ENCODE measurements at places on chromosomes 11 and 22.

DNA sequence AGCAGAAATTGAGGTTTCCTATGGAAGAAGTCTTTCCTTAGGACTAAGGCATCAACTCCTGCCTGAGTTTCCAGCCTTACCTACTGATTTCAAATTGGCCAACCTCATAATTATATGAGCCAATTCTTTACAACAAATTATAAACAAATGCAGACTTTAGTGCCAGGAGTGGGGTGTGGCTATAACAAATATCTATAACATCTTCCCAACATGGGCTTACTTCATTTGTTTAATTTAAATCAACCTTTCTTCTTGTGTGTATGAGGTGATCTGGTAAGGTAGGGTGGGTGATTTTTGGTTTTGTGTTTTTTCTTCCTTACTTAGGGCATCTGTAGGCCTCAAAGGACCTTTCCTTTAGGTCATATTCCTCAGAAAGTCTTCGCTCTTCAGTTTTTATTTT lies 354.9 kb downstream of the SHANK2 start:
- DNase-seq = no peak

- no peak for DNase-seq
Observed at GRCh38 chr22:27545085-27545484, 256.5 kb downstream of the MN1 start.

GRCh38 chr11:66789097-66789890 lies 53.9 kb upstream of the RCE1 start:
- DNase-seq = no peak

GRCh38 chr22:44311855-44312170 lies 938 bp downstream of the SHISAL1 start:
- DNase-seq = no peak

DNA sequence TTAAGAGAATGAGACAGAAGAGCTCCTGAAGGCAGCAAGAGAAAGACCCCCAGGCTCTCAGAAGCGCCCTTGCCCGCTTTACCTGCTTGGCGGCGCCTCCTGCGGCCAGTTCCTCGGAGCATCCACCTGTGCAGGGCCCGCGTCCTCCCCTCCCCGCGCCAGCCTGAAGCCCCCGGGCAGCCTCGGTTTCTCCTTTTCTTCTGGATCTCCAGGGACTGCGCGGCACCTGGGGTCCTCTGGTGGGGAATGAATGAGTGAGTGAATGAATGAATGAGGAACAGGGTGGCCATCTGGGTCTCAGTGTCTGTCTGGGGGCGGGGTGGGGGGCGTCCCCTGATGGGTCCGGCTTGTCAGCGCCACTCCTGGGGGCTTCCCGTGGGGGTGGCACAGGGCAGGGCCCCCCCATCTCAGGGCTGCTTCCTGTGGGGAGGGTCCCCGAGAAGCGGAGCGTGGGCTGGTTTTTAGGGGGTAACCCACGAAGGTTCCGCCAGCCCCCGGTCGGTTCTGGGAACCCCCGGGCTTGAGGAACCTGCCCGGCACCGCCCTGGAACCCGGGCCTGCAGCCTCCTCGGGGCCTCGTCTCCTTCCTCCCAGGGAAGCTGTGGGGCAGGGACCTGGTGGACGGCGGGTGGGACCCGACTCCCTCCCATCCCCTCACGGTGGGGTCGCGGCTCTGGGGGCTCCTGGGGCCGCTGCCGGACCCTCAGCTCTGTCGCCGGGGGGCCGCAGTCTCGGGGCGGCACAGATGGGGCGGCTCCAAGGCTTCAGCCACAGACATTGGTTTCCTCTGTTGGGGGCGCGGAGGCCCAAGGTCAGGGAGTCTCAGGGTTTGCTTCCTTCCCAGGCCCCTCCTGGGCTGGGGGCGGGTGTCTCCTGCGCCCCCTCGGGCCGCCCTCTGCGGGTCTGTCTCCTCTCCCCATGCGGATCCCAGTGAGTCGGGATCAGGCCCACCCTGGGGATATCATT lies 8.3 kb upstream of the KRTAP5-7 start:
- DNase-seq = no peak

DNA sequence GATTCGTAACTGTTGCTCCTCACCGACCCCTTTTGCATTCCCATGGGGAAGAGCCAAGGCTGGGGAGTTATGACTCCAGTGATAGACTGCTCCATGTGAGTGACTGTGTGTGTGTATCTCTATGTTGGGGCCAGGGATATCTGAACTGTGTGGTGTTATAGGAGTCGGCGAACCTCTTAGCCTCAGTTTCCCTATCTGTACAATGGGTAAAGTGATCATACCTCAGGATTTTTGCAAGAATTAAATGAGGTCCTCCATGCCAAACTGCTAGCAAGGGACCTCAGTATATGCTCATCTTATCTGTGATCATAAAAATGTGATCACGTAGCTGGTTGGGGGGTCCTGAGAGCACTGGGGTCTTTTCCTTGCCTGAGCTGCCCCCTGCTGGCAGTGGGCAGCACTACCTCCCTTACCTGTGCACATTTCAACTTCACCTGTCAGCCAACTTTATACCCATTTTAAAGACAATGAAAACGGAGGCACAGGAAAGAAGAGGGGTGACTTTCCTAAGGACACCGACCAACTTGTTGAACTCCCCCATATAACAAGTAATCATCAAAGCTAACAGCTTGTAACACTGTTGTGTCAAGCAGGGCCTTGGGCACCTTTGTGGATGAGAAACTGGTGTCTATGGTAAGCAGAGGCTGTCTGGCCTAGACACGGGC lies 1.4 kb upstream of the DPP3 start:
- no peak for DNase-seq

DNA sequence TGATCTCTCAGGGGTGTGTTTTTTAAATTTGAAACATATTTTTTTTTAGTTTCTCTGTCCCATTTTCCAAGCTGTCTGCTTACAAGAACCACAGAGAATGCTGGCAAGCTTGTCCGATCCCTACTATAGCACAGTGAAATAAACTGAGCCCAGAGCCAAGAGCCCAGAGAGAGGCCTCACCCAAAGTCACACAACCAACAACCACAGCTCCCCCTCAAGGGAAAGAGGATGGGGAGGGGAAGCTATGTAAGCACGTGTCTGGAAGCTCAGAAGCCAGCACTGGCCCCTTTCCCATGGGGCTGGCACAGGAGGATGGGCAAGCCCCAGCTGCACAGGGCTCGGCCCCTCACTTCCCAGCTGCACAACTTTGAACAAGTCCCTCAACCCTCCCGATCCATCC lies 3.2 kb upstream of the SART1 start:
- DNase-seq = no peak

DNA sequence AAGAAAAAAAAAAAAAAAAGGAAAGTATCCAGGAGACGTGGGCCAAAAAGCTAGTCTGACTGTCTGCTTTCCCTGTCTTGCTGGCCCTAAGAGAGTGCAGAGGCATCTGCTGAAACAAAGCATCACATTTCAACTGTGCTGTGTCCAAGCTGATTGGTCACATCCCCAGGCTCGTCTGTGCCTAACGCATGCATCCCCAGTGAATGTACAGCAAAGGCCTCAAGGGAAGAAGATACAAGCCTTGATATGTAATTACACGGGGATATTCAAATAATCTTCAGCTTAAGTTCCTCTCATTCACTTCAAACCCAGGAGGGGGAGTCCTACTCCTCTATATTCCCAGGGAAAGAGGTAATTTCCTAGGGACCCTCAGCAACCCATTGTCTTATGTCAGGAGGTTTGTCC lies 5.4 kb upstream of the SORL1 start:
- no peak for DNase-seq

DNA sequence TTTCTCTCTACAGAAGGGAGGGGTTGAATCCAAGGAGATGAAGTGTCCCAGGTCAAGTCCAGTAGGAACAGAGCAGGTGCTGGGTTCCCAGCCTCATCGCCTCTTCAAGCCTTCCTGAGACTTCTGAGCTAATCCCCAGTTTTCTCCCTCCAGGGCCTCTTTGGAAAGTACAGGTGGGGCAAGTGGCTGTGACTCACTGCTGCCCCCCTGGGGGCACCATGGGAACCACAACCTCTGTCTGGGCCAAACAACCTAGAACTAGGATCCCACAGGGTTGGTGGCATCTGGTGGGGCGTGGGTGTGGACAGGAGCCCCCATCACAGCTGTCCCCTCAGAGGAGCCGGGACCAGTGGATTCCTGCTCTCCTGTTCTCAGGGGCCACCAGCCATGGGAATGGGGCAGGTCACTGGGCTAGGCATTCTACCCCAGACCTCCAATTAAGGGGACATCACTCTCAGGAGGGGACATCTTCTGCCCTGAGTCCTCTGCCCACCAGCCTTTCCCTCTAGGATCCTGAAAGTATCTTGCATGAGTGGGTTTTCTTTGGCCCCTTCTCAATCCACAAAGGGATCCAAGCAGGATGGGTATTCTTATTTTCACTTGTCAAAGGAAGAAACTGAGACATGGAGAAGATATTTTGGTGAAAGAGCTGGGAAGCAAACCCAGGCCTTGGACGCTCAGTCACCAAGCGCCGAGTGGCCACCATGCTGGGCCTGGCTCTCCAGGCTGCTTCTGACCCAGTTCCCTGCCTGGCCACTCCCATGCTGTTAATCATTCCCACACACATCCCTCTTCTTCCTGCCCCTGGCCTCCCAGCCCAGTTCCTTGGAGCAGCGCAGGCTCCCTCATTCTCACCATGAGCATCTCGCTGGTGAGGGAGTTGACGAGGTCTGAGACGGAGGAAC lies 23.8 kb downstream of the LRRC10B start:
- DNase-seq = no peak

GRCh38 chr22:39907605-39908097 lies 6.8 kb downstream of the GRAP2 start:
- DNase-seq = no peak

- DNase-seq = no peak
Observed at GRCh38 chr11:104093426-104094280, 57.2 kb downstream of the DDI1 start.

DNA sequence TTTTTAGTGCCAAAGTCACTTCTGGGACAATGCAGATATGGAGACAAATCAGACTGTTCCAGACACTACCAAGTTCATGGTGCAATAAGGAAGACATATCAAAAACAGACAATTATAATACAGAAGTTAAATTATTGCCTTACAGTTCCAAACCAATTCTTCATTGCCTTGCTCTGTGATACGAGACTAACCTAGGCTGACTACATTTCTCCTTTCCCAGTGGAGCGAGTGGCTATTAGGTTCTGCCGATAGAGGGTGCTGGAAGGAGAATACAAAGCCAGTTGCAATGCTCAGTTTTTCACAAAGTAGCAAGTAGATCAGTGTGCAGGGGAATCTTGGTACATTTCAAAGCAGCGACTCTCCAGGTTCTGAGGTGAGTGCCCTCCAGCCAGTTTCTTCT lies 67.8 kb downstream of the FAM168A start:
- no peak for DNase-seq

DNA sequence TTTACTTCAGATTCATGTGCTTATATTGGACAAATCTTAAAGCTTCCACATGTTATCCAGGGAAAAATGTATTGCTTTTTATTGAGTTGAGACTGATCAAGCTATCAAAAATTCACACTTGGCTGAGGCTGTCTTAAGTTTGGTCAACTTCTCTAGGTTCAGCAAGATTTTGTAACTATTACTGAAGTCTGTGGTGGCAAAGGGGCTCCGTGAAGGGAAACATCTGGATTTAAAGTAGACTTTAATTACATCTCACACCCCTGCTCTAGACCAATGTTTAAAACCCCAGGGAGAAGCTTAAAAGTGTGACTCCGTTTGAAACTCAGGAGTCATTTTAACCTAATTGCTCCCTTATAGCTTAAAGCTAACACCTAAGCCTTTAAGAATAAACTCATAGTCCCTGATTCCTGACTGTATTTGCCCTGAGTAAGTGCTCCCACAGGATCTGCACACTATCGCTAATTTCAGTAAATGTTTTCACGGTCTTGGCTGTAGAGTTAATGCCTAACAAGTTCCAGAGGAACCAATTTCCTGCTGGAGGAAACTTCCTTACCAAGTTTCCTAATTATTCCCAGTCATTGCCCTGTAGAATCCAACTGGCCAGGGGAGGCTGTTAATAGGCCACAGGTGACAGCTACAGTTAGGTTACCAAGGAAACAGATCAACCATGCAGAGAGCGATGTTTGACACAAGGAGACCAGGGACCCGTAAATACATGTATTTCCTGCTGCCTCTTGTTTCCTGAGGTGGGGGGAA lies 40.5 kb downstream of the OR10A6 start:
- no peak for DNase-seq

GRCh38 chr22:28882545-28882877 lies 861 bp upstream of the ZNRF3 start:
- no peak for DNase-seq

DNA sequence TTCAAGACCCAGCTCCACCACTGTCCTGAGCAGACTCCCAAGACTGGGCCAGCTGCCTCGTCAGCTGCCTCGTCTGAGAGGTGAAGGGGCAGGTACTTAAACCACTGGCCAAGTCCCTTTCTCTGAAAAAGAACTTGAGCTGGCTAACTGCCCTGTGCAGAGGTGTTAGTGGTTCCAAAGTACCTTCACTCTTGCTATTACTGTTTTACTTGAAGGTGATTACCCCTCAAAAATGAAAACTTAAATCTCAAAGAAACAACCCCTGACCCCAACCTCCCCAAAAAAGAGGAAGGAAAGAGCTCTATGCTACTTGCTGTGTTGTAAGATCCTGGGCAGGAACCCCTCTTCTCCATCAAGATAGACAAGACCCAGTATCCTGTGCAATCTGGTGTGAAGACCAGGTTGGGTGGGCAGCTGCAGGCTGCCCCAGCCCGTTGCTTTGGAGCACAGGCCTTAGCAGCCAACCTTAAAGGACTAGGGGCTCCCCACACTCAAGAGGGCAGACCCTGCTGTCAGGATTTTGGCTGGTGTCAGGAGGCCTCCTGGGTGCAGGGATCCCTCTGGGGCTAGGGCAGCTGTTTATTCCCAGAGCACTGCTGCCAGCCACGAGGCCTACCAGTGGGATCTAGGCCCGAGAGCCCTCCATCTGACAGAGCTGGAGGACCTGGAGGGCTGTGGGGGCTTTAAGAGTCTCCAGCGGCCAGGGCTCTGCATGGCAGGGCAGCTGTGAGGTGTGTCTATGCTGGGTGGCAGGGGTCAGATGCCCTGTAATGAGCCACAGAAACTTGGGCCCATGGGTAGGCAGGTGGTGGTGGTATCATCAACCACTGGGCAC lies 13.0 kb downstream of the GUCD1 start:
- no peak for DNase-seq

DNA sequence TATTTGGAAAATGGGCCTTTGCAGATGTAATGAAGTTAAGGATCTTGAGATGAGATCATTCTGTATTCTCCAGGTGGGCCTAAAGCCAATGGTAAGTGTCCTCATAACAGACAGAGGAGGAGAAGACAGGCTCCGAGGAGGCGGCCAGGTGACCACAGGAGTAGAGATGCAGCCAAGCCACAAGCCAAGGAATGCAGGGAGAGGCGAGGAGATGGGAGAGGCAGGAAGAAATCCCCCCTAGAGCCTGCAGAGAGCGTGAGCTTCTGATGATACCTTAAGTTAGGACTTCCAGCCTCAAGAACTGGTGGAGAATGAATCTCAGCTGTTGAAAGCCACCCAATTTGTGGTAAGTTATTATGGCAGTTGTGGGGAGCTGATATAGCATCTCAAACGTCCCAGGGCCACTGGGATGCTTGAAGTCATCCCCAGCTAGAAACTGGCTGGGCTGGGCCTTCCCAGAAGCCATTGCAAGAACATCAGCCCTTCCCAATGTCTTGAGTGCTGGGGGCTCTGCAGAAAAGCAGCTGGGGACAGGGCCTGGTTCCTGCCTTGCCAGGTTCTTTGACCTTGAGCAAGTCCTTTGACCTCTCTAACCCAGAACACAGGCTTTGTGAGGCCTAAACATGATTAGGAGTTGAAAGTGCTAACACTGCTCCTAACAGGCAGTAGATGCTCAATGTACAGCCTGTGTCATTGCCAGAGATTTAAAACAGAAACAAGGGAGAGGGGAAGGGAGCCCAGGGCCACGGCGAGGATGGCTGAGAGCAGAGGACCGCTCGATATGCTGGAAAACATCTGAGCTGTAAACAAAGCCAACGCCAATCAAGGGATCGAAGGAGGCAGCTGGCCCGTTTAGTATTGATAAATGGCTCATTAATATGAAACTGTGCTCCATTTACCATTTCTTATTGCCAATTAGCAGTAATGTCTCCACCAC lies 632.3 kb downstream of the TBC1D22A start:
- DNase-seq = peak; percentile 77

Measured in astrocyte of the cerebellum (primary cell).